ENCODE measurements at places on chromosomes 6 and 20.

GRCh38 chr6:131858765-131859415 is 51.1 kb downstream of the ENPP1 start:
- DNase-seq: no peak

DNA sequence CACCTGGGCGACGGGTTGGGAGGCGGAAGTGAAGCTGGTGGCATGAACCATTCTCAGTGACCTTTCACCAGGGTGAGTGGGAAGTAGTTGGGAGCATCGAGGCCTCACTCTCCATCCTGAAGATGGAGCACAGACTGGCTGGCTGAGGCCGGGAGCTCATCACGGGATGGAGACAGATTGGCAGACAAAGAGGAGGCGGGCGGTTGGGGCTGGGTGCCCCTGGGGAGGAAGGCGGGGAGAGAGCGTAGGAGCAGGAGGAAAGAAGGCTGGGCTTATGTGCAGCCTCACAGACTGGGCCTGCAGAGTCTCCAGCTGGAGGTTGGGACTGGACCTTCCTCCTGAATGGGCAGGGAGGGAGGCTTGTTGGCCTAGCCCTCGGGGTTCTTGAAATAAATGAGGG is 44.2 kb upstream of the SCRT2 start:
- DNase-seq: no peak

DNA sequence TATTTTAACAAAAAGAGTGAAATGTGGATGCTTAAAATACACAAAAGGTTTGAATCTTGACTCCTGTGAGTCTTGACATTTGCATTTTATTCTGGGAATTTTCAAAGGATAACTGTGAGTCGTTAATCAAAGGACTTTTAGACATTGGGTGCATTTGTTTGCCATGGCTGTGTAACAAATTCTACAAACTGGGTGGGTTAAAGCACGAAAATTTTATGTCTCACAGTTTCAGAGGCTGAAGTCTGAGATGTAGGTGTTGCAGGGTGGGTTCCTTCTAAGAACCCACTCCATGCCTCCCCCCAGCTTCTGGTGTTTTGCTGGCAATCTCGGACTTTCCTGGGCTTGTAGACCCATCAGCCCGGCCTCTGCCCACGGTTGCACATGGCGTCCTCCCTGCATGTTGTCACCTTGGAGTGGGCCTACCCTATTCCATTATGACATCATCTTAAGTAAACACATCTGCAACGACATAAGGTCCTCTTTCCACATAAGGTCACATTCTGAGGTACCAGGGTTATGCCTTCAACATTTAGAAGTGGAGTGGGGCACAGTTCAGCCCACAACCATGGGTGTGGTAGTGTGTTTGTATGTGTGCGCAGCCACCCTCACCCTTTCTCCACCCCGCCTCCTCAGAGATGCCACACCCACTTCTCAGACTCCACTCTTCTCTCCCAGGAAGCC is 113.1 kb downstream of the FOXA2 start:
- DNase-seq: no peak

DNA sequence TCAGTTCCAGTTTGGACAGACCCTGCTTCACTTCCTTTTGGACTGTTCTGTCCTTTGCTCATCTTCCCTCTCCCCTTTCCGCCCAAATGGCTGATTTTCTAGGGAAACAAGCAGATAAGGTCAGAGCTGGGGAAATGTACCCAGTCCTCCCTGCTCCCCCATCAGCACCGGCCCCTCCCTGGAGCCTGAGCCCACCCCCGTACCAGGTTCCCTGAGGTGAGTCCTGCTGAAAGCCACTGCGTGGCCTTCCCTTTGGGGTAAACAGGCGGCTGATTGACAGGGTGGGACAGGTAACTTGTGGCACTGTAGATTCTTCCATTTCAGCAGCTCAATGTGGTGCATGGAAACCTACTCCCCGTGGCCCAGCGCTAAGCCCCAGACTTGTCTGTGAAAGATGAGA is 70.5 kb downstream of the NPEPL1 start:
- no peak for DNase-seq

GRCh38 chr6:168534265-168534664 is 93.3 kb downstream of the SMOC2 start:
- no peak for DNase-seq

DNA sequence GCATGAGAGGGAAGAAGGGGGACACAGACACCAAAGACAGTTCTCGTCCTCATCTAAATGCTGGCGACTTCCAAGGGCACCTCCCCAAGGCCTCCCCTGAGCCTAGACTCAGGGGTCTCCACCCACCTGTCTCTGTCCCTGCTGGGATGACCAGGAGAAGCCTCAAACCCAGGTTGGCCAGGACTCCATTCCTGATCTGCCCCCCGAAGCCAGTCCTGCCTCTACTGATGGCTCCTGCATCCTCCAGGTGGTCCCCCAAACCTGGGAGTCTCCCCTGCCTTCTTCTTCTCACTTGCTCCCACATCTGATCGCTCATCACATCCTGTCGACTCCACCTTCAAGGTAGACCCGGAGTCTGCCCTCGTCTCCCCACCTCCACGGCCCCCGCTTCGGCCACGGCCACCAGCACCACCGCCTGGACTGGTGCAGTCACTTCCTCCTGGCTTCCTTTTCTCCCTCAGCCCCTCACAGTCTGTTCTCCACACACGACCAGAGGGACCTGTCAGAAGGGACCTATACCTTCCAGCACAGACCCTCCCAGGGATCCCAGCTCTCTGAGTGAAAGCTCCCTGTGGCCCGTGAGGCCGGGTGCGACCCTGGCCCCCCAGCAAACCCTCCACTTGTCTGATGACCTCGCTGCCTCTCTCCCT is 92.1 kb downstream of the CEBPB start:
- DNase-seq: no peak

- no peak for DNase-seq
These were observed 74.2 kb upstream of the BMP2 start for GRCh38 chr20:6693178-6693807.

DNA sequence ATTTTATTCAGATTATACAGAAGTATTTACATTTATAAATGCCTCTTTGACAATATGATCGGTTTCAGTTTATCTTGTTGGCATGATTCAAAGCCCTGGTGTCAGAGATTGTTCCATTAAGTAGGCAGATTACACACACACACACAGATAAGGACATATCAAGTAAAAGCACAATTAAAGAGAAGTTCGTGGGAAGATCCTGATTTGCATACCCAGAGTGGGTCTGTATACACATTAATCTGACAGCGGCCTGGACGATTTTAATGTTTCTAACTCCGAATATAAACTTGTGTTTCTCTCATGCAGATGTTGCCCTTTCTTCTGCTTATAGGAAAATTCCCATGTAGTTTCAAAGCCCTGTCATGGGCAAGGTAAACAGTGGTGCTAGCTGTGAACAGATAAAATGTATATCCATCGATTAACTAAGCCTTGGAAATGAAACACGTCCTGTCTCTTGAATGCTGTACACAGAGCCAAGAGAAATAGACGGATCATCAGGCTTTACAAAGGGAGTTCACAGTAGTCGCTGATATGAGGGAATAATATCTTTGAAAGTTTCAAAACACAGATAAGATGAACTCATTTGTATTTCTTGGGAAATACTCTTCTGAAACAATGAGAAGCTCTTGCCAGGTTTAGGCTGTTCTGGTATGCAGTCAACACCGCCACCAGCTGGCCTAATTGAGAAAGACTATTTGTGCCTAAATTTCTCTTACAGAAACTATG is 108.2 kb upstream of the GMDS start:
- DNase-seq: no peak

DNA sequence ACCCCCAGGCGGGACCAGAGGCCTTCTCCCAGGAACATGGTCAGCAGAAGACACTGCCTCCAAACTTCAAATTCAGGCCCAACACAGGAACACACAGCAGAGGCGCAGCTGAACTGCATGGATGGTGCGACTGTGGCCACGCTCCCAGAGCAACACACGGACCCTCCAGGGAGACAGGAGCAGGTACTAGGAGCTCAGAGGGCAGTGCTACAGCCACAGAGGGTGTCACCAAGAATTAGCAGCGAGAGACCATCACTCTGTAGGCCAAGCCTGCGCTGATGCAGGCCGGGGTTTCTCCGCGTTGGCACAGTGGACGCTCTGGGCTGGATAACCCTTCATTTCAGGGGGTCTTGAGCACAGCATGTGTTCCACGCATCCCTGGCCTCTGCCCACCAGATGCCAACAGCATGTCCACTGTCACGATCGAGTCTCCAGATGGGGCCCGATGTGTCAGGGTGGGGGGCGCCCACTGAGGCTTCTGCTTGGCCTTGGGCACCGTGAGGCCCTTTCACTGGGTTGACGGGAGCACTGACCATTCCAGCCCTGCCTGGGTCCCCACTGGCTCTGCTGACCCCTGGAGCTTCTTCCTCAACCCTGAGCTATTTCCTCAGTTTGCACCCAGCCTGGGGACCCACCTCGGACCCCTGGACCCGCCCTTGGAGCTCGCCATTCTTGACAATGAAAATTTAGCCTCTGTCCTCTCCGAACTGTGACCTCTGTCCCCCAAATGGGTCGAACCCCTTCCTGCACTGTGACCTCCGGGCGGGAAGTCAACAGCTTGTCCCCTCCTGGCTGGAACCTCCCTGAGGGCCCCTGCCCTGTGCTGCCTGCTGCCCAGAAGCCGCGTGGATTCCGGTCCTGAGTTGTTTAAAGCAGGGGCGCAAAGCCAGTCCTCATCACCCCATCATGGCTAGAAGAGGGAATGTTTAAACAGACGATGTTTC is 239.4 kb downstream of the DLL1 start:
- no peak for DNase-seq

DNA sequence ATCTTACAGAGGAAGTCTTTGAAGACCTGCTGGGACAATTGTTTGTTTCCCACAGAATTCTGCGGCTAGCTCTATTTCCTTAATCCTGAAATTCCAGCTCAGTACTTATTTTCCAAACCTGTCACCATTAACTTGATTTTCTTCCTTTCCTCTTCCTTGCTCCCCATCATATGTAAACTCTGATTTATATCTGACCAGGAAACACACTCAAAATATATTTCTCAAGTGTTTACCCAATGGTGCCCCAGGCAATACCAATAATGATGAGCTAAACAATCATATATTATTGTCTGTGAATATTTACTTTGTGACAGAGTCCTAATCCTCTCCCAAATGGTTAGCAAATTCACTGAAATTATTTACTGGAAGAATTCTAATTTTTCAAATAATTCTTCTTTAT is 597.3 kb downstream of the PKHD1 start:
- no peak for DNase-seq

- DNase-seq: no peak
These were observed 57.7 kb upstream of the CD83 start for GRCh38 chr6:14059791-14060436.

DNA sequence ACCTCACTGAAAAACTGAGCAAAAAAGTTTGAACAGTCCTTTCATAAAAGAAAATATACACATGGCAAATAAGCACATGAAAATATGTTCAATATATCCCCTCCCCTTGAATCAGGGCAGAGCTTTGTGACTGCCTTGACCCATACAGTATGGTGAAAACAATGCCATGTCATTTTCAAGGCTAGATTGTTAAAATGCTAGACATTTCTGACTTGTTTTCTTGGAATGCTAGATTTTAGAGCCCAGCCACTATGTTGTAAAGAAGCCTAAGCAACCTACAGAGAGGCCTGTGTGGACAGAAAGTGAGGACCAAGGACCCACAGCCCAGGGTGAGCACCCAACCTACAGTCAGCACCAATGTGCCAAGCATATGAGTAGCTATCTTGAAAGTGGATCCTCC is 17.1 kb upstream of the ASF1A start:
- DNase-seq: no peak

DNA sequence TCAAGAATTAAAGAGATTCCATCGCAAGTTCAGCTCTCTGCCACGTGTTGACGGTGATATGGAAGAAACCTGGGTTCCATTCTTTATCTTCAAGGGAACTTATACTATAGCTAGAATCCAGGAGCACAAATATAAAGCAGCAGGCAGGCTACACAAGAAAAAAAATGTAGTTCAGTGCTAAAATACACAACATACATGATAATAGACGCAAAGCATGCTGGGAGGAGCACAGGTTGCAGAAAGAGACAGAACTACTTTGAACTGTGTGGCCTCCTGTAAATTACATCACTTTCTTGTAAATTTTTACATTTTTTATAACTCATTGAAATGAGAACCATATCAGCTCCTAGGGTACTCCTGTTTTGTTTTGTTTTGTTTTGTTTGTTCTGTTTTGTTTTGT is 53.8 kb upstream of the RBM24 start:
- no peak for DNase-seq

DNA sequence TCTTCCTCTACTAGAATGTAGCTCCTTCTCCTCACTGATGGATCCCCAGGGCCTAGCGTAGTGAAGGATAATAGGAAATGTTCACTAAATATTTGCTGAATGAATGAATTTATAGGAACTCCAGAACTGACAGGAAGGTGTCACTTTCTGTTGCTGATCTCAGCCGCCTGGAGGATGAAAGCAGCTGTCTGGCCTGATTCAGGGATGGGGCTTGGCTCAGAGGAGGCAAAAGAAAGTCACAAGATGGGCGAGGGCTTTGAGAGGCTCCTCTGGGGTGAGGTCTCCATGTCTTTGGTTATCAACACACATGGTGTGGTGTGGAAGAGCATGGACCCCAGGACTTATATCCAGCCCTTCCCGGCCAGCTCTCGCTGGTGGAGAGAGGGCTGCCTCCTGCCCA is 11.5 kb upstream of the CCDC167 start:
- no peak for DNase-seq

GRCh38 chr20:53699906-53700305 is 106.3 kb upstream of the ZNF217 start:
- no peak for DNase-seq

- no peak for DNase-seq
These were observed 7.2 kb upstream of the SYNJ2 start for GRCh38 chr6:157974341-157974894.

DNA sequence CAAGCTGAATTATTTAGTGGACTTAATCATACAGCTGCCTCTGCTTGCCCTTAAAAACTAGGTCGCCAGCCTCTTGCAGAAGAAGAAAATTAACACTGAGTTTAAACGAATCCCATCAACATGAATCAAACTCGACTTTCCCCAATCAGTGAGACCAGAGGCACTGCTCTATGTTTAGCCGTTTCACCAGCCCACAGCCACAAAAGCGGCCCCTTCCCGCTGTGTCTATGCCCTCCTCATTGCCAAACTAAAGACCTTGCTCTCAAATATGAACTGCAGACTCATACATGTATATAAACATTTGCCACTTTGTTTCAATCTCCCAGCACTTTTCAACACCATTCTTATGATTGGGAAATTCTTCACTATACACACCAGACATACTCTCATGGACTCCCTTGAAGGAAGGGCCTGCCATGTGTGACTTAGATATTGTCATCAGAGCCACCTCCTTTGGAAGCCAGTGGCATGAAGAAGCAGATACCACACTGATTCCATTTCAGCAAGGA is 105.8 kb upstream of the ADGRF1 start:
- no peak for DNase-seq

DNA sequence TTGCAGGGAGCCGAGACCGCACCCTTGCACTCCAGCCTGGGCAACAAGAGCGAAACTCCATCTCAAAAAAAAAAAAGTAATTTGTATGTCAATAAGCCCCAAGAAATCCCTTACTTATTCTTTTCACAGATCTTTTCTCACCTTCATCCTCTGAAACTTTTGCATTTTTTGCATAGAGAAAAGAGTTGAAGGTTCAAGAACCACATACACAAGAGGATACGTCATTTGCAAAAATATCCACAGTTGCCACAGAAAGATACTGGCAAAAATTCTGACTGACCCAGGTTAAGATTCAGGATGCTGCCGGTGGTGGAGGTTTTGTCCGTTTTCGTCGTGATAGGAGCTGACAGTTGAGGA is 94.5 kb downstream of the ZMYND8 start:
- no peak for DNase-seq
